CD14-positive monocyte (primary cell): ENCODE measurements at places on chromosomes 7 and 10. TPM values are rescaled to one million over a fixed set of nuclear protein-coding genes. Genes with fewer than 3 reads are reported as not detected.

The ANKRD7 gene
- polyA plus RNA-seq, result not detected

- H3K4me1 ChIP-seq, result peaks cover 43% of the 10 kb centered on the region
- H3K27ac ChIP-seq, result peak overlapping the region; percentile 95
- peaks cover 40% of the 10 kb centered on the region for H3K36me3 ChIP-seq
- no peak for DNase-seq
Observed at GRCh38 chr7:4747746-4748145, 27.7 kb upstream of the AP5Z1 start.

The RADIL gene
- polyA plus RNA-seq, result not detected

- H3K4me3 ChIP-seq, result no peak overlapping the region
- no peaks in the 10 kb centered on the region for H3K36me3 ChIP-seq
- H3K4me1 ChIP-seq, result peaks cover 19% of the 10 kb centered on the region
- no peaks in the 10 kb centered on the region for H3K27me3 ChIP-seq
- no peak for DNase-seq
- H3K27ac ChIP-seq, result no peak overlapping the region
Observed at GRCh38 chr7:127822822-127823508, 171.0 kb downstream of the SND1 start.

The WNT16 gene
- polyA plus RNA-seq, result not detected

GRCh38 chr7:23043441-23043840 is 29.5 kb upstream of the HYCC1 start:
- H3K4me1 ChIP-seq, result no peaks in the 10 kb centered on the region
- no peak for DNase-seq
- H3K27me3 ChIP-seq, result no peaks in the 10 kb centered on the region
